ENCODE measurements at places on chromosomes 6 and 20.

DNA sequence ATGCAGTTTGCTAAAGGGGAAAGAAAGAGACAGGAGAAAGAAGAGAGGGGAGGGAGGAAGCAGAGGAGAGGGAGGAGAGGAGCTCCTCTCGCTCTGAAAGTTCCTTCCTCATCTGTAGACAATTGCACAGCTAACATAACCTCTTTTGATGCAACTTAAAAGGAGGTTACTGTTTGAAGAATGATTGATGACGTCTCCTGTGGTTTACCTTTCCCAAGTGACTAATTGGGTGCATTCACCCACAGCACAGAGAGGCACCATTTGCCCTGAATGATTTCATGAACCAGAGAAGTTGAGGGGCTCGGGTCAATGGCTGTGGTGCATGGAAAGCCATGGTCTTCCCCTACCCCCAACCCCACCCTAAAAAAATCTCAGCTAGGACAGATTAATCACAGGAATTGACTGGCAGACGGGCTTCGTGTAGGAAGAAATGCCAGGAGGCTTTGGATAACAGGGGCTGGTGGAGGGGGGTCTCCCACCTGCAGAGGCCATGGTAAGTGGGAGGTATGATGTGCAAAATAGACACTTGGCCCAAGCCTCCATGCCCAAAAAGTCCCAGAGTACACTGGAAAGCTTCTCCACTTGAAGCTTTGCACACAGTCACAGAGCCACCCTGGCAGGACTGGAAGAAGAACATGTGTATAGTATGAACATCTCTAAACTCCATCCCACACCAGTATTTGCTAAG is 213.7 kb downstream of the ANKRD60 start:
- peak; percentile 47 for DNase-seq

GRCh38 chr6:1739680-1740079 is 130.0 kb downstream of the FOXC1 start:
- DNase-seq: peak; percentile 59

DNA sequence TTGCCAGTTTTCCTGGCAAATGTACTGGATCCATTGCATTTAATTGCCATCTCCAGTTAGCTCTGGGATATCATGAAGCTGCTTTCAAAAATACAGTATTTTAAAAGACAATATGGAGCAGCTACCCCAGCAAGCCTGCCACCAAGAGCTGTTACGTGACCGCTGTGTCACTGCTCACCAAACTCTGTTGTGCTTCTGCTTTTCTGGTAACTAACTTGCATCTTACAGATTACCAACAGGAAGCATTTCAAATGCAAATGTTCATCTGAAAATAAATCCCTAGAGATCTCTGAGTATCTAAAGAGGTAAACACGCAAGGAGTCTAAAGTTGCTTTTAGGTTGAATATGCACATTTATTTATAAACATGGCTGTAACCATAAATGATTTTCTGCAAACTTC is 1008.3 kb downstream of the KIF16B start:
- no peak for DNase-seq

DNA sequence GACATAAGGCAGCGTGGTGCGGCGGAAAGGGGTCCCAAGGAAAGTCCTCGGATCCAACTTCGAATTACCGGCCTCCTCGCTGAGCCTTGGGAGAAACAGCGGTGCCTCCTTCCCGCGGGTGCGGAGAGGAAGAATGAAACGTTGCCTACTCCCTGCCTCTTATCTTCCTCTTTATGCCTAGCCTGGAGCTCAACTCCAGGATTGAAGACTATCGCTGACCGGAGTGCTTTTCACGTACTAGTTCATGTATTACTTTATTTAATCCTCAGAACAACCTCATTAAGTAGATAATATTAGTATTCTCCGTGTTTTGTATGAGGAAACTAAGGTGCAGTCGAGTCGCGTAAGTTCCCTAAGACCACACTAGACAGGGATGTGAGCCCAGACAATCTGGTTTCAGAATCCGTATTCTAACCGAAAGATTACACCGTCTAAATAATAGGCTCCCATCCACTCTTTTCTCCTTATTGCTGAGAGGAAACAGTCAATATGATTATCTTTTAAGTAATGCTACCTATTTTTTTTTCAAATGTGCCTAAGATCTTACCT is 793 bp upstream of the PDSS2 start:
- no peak for DNase-seq

- DNase-seq: no peak
These were observed 973 bp downstream of the UBD start for GRCh38 chr6:29558439-29559079.

DNA sequence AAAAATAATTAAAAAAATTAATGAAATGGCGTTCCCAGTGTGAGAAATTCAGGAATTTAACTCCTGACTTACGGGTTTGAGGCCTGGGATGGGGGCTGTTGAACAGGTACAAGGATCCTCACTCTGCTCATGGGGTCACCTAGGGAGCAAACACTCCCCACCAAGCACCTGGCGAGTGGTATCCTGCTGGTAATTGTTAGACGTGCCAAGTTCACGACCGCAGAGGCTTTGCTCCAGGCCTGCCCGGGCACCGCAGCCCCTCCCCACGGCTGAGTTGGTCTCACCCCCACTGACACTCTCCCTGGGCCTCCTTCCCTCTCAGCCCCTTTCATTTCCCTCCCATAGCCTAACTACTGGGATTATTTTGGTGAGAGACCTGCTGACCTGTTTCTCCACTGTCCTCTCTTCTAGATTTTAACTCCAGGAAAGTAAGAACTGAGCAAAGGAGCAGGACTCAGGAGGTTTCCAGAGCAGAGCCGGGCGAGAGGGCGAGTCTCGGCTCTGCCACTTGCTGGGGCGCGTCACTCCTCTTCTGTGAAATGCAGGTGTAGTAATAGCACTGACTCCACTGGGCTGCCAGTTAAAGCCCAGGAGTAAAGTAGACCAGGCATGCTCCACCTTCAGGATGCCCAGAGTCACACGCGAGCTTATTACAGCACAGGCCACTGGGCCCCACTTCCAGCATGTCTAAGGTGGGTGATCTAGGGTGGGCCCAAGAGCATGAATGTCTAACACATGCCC is 22.8 kb downstream of the BMP7 start:
- DNase-seq: no peak

DNA sequence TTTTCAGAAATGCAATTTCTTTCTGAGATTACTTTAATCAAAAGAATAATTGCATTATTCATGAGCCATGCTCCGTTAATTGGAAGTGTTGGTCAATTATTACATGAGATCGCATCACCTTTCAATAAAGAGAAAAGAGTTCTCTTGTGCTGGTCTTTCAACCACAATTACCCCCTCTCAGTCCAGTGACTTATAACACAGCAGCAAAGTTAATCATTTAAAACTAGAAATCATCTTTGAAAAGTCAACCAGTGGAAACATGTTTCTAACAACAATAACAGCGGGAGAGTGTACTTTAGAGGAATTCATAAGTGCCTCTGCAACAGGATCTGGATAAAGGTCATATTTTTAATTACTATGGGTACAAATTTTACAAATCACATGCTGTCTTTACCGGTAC is 384.4 kb upstream of the AGPAT4 start:
- DNase-seq: no peak

DNA sequence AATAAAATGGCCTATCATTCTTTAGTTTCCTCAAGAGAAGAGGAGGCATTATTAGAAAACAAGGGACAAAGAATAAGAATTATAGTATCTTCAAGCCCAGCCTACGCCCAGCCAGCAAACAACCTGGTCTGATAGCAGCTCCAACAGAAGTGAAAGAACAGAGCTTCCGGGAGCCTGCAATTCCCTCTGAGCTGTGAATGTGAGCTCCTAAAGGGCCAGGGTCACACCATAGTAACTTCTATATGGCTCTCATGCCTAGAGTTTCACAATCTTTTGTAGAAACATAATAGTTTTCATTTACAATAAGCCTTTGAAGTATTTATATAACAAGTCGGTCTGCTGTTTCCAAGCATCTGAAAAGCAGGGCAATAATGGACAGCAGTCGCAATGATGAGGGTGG is 116.5 kb downstream of the SMLR1 start:
- DNase-seq: no peak

GRCh38 chr20:51549474-51549873 is 7.0 kb upstream of the NFATC2 start:
- no peak for DNase-seq

- peak; percentile 21 for DNase-seq
These were observed 120.1 kb upstream of the HDDC2 start for GRCh38 chr6:125421836-125422235.

DNA sequence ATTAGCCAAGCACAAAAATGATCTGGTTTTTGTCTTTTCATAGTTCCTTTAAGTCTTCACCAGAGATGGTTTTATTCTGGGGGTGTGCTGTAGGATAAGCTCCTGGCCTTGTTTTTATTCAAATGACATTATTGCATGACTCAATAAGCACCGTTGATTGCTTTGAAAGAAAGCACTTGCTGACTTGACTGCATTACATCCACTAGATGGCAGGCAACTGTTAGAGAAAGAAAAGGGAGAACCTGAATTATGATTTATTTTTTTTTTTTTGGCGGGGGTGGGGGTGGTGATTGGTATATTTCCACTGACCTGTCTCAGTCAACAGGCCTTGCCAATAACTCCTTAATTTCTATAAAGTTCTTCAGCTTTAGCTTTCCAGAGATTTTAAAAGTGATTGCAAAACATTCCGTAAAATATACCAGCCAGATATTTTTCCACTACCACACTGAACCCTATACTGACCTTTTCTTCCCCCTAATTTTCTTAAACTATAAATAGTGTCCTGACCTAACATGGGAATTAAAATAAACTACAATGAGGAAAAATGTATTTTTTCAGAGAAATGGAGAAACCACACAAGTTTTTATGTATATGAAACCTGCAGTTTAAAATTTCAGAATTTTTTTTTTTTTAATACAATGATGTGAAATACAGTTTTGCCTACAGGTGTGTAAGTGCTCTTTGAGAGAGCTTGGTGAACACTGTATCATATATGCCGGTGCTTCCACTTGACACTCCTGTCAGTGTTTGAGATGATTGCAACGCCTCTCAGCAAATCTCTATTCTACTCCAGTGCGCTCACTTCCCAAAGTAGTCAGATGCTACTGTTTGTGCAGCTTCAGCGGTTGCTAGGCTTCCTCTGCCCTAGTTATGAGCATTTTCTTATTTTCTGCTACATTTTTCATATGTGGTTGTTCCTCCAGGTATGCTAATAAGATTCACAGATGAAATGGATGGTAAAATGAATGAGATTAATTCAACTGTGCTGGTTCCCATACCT is 274.3 kb downstream of the CD109 start:
- DNase-seq: peak; percentile 79
